ENCODE measurements at places on chromosomes 5 and 9. TPM values are rescaled to one million over a fixed set of nuclear protein-coding genes. Genes with fewer than 3 reads are reported as not detected.

- ATAC-seq, result no peak
Observed at GRCh38 chr5:606526-607399, 5.4 kb upstream of the CEP72 start.

- ATAC-seq, result peak; percentile 76
Observed at GRCh38 chr9:6566409-6567139, 79.0 kb downstream of the GLDC start.

DNA sequence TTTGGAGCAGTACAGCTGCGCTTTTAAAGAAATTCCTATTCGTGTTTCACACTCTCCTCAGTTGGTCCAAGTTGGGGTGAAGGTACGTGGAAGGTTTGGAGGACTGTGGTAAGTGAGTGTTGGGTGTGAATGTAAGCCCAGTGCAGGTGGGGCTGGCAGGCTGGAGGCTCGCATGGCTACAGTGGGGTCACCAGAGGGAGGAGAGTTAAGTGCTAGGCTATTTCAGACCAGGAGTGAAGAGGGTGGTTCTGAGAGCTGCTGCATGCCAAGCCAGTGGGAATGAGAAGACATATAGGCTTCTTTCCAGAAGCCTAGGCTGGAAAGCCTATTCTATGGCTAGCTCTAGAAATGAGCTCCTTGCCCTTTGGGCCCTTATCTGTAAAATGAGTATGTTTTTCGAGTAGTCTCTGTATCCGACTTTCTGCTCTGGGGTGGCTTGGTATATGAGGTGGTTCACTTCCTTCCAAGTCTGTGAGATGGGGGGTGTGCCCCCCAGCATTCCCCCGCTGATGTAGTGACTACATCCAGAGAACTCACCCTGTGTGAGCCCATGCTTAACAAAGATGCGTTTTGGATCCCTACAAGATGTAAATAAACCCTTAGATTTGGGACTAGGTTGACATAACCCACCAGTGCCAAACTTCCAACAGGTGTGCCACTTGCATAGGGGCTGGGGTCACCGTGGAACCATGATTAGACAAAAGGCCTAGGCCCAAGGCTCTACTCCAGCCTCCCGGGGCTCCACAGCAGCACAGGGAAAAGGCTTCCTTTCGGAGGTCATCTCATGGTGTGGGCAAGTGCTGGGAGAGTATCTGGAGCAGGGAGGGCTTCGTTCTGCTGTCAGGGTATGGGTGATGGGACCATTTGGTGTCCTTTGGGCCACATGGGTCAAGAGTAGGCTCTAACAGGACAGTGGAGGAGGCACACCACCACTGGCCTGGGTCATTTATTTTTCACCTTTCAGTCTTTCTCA, 2.6 kb downstream of the TCF7 start:
- ATAC-seq, result no peak

- ATAC-seq, result peak; percentile 42
Observed at GRCh38 chr5:153756540-153756939, 266.1 kb downstream of the GRIA1 start.

DNA sequence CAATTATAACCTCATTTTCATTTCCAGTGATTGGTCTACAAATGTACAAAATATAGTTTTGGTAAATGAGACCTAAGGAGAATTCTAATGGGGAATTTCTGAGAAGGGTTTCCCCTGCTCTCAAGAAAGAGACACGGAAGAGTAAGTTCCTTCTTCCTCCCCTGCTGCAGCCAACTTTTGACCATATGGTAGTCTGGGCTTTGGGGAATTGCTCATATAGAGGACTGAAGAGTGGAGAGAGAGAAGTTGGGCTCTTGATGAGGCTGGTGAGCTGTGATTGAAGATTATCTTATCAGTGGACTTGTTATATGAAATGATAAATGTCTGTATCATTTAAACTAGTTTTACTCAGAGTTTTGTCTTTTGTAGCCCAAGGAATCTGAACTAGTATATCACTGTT, 4.3 kb upstream of the LNPEP start:
- no peak for ATAC-seq

- no peak for ATAC-seq
Observed at GRCh38 chr9:76744336-76744735, 19.9 kb upstream of the PCA3 start.

DNA sequence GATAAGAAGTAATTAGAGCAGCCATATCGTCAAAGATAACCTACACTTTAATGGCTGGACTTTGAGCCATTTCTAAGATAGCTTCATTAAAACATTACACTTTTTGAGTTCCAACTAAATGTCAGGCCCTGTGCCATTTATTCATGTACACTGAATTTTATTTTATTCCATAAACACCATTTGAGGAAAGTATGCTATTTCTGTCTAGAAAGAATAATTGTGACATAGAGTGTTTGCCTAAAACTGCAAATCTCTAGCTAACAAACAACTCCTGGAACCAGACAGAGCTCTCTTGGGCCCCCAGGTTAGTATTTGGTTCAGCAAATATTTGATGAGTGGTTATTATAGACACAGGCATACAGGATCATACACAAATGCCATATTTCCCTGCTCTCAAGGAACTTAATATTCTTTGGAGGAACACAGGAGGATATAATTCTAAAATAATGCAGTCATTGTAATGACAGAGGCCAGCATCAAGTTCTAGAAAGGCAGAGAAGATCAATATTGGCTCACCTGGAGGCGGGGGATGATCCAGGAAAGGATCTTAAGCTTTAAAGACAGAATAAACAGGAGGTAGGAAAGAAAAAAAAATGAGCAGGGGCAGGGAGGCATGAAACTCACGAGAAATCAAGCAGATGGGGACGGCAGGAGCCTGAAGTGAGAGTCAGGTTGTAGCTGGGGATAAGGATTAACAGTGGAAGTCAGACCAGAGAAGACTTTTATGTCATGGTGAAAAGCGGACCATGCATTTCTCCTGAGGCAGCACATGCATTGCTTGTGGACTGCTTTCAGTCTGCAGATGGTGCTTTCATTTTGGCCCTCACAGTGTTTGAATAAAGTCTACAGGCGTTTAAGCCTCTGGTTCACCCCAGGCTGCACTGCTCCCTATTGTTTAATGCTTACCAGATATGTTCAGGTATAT, 127.7 kb downstream of the GCNT1 start:
- ATAC-seq, result no peak

DNA sequence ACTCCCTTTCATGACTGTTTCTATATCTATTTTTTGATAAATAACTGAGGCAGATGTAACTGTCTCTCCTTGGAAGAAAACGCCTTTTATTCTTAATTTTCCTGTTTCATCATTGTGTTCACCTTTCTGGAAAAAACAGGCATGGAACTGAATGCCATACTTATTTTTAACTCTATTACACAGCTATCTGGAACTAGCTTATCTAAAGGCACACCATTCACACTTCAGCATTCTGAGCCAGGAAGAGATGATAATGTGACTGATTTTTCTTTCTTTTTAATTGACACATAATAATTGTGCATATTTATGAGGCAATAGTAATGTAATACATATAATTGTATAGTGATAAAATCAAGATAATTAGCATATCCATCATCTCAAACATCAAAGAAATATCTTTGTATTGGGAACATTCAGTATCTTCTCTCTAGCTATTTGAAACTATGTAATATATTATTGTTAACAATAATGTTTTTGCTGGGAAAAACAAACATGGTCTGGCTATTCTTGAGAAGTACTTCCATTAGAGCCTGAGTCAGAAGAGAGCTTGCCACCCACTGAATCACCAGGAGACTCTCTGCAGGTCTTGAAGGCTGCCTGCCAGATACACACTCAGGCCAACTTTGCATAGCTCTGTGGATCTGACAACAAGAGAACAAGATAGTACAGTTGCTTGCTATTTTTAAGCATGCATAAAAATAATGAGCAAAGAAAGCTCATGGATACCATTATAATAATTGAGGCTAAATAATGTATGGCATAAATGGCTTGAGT, 501.0 kb upstream of the EDIL3 start:
- no peak for ATAC-seq

DNA sequence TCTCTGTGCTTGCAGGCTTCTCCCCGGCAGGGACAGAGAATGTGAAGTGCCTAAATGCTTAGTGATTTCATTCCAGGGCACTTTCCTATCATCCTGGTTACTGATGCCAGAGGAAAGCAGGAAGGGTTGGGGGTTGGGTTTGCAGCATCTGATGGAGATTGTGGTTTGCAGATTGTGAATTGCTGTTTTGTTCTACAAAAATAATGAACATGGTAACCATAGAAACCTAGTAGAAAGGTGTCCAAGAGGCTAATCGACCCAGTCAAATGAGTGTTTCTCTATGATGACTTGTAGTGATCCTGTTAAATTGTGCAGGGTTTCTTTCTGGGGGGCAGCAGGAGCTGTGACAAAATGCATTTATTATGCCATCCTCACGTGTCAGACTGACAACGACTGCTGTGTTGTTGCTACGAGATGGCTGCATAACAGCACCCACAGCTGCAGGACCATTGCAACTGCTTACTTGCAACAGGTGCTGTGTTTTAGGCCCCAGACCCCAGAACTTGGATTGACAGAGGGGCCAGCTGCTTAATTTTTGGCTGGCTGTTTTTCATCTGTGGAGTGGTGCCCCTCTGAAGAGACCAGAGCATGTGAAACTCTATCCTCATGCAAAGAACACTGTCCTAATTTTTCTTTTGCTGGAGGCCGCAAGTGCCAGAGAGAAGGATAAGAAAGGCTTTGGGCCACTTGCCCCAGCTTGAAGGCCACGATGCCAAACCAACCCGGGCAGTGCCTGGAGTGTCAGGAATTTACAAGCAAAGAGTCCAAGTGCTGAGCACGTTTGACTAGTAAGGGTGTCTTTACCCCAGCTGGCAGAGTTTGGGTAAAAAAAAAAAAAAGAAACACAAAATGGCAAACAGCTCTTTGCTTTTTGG, 397.8 kb downstream of the GADD45G start:
- ATAC-seq, result no peak

- ATAC-seq, result peak; percentile 38
Observed at GRCh38 chr9:94002316-94003140, 47.4 kb upstream of the BARX1 start.

- ATAC-seq, result no peak
Observed at GRCh38 chr5:14286574-14287421, 143.7 kb downstream of the TRIO start.

GRCh38 chr5:178730940-178731265, 444 bp upstream of the ZNF354A start:
- no peak for ATAC-seq

DNA sequence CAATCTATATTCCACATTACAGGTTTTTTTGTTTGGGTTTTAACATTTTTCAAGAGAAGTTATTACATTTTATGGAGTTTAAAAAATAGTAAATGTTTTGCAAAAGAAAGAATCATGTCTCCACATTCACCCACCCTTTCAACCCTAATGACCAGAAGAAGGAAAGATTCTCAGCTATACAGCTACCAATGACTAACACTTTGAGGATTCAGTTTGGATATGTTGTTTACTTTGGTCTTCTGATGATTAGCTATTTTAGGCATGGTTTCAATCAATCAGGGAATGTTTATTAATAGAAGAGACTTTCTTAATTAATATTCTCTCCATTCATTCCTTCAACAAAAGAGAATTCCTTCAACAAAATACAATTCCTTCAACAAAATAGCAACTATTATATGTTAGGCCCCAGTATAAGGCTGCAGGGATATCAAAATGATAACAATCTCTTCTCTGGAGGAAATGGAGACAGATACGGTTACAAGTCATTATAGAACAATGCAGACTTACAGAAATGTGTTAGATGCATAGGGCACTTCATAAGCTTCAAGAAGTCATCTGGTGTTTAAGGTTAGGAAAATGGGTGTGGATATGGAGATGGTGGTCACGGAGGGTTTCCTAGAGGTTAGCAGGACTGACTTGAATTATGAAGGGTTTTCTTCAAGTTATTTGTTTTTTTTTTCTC, 9.3 kb upstream of the NR3C1 start:
- no peak for ATAC-seq

DNA sequence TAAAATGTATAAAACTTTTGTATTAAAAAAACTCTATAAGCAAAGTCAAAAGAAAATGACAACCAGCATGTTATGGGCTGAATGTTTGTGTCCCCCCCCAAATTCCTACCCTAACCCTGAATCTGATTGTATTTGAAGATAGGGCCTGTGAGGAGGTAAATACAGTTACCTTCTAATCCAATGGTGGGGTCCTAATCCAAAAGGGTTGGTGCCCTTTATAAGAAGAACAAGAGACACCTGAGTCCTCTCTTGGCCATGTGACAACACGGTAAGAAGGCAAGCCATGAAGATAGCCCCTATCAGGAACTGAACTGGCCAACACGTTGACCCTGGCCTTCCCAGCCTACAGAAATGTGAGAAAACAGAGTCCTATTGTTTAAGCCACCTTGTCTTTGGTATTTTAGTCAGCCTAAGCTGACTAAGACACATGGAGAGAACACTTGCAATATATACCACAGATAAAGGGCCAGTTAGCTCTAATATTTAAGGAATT, 49.7 kb upstream of the AKNA start:
- ATAC-seq, result no peak

DNA sequence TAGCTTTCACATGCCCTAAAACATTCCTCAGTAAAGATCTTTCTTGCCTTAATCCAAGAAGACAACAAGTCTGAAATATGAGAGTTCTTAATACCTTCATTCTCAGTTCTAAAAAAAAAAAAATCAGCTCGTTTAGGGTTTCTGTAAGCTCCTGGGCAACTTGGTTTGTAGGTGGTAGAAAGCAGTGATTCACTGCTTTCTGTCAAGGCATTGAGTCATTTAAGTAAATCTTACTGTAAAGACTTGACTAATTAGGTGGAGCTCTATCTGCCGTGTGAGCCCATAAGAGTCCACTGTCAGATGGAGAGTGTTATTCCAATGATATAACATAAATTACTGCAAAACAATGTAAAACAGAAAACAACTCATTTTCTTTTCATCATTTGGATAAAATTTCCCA, 56.1 kb upstream of the MAST4 start:
- ATAC-seq, result no peak

DNA sequence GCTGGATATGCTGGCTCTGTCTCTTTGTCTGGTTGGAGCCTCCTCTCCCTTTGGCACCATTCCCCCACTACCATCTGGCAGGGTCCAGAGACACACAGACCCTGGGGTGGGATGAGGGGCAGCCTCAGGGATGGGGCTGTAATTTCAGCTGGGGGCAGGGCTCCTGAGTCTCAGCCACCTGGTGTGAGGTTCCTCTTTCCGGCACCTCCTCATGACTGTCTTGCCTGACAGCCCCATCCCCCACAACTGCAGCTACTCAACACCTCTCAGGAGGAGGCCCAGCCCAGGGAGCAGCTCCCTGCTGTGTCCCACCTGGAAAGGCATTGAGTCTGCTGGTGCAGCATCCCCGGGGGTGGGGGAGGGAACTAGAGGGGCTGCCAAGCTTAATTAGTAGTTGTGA, 11.7 kb upstream of the RPS14 start:
- no peak for ATAC-seq

- peak; percentile 95 for ATAC-seq
Observed at GRCh38 chr5:125372694-125373631, 626.5 kb upstream of the ZNF608 start.

PTGR1 gene
- total RNA-seq, result 16.3 TPM

SH3TC2 gene
- total RNA-seq, result 0.52 TPM

TRPM6 gene
- total RNA-seq, result 0.27 TPM

TYRP1 gene
- not detected for total RNA-seq

CCDC152 gene
- total RNA-seq, result 22.0 TPM

MGAT4B gene
- total RNA-seq, result 103 TPM

GRM6 gene
- total RNA-seq, result 0.16 TPM

All from motor neuron (in vitro differentiated cells).